ENCODE measurements at places on chromosomes 4 and X.

DNA sequence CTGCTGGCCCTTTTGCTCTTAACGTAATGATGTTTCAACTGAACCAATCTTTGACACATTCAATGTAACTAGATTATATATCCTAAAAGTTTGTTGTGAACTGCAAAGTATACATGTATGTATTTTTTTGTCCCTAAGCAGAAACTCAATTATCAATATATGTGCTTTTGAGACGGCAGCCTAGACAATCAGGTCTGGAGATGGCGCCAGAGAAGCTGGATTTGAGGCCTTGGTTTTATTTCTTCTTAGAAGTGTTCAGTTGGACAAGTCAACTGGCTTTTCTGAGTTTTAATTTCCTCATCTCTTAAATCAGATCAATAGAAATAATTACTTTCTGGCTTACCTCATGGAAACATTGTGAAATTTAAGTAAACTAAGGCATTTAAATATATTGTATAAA, 62.5 kb downstream of the DCAF8L1 start:
- no peak for DNase-seq

- DNase-seq, result no peak
Observed at GRCh38 chr4:72767618-72768302, 198.7 kb upstream of the ADAMTS3 start.

DNA sequence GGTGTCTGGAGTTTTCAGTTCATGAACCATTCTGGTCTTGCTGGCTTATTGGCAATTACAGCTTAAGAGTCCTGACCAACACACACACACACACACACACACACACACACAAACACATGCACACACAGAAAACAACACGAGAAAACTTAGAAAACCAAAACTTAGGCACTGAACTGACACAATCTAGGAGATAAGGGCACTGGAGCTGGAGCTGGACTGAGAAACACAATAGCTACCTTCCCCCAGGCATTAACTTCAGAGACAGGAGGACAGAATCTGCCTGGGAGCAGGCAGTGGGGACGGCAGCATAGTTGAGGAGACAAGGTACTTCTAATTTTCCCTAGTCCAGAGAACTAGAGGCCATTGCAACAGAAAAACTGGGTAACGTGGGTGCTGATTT, 62.3 kb downstream of the LNX1 start:
- no peak for DNase-seq

GRCh38 chrX:30693999-30694650, 40.9 kb downstream of the GK start:
- no peak for DNase-seq

GRCh38 chr4:112898357-112899141, 150.9 kb upstream of the ANK2 start:
- no peak for DNase-seq

GRCh38 chrX:15055146-15055930, 182.1 kb downstream of the MOSPD2 start:
- no peak for DNase-seq
